ENCODE measurements at places on chromosomes 3 and 15. TPM values are rescaled to one million over a fixed set of nuclear protein-coding genes. Genes with fewer than 3 reads are reported as not detected.

DNA sequence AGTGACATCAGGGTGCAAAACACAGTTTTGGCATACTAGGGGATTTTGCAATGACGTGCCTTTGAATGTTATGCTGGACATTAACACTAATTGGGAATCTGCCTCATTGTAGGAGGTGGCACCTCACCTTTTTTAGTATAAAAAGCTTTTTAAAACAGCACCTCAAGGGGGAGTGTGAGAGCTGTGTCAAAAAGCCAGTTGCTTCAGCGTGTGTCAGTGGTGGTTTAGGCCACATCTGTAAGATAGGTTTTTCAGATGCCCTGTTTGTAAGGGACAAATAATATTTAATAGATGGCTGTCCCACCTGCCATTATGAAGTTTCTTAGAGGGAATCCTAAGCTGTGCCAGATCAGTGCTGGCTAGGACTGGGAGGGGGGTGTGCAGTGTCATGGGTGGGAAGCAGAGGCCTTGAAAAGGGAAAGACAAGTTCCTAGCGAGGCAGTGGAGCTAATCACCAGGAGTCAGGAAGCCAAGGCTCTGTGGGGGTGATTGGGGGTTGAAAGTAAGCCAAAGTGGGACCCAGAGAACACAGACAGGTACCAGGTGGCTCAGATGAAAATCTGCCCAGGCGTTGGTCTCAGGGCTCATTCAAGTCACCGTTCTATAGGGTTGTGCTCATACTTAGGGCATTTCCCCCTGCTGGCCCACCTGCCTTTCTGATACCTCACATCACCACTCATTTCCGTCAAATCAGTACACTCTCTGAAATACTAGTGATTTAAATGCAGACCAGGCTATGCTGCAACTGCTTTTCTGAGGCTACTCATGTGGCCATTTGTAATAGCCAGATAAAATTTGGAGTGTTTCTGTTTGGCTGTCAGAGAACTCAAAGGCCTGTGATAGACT, 120.5 kb downstream of the BBX start:
- no peaks in the 10 kb centered on the region for H3K27me3 ChIP-seq
- H3K4me1 ChIP-seq = no peaks in the 10 kb centered on the region
- no peak for DNase-seq
- no peak overlapping the region for H3K27ac ChIP-seq
- no peak overlapping the region for H3K4me3 ChIP-seq
- no peaks in the 10 kb centered on the region for H3K36me3 ChIP-seq

DNA sequence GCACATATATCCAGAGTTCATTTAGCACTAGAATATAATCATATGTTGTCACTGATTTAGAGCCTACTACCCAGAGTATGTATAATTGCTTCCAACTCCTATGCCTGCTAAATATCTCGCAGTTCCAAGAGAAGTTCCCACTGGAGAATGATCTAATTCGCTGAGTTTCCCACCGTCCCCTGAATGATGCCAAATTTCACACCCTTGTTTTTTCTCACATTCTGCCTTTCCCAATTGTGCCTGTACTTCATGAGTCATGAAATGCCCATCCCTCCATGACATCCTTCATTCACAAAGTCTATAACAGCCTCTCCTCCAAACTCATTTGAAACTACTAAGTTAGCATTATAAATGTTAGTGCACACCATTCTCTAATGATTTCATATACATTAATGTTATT, 177.2 kb downstream of the CBLB start:
- no peak overlapping the region for H3K27ac ChIP-seq
- no peaks in the 10 kb centered on the region for H3K4me1 ChIP-seq
- no peak overlapping the region for H3K4me3 ChIP-seq
- no peaks in the 10 kb centered on the region for H3K36me3 ChIP-seq

DNA sequence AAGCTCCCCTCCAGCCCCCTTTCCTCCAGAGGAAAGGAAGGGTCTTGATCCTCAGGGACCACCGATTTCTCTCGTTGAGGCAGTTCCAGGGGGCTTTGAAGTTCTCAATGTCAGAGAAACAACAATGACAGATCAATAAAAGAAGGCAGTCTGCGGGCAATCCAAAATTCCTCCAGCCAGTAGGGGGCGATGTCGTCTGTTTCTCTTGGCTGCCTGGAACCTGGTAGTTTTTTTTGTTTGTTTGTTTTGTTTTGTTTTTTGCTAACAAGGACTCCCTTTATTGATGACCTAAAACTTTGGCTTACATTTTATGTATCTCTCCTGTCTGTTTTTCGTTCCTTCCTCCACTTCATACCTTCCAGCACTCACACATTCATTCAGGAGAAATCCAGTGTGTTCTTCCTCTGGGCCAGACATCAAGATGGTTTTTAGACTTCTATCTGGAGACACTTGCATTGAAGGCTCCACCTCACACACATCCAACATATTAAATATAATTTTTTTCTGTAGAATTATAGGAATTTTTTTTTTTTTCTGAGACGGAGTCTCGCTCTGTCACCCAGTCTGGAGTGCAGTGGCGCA, 276.6 kb downstream of the RPLP1 start:
- H3K4me1 ChIP-seq = no peaks in the 10 kb centered on the region
- peak; percentile 42 for DNase-seq
- no peaks in the 10 kb centered on the region for H3K27me3 ChIP-seq
- no peak overlapping the region for H3K27ac ChIP-seq
- H3K4me3 ChIP-seq = no peak overlapping the region

- H3K4me3 ChIP-seq = no peak overlapping the region
- no peaks in the 10 kb centered on the region for H3K36me3 ChIP-seq
- DNase-seq = no peak
- H3K27ac ChIP-seq = no peak overlapping the region
- H3K27me3 ChIP-seq = no peaks in the 10 kb centered on the region
These were observed 16.3 kb upstream of the NEK10 start for GRCh38 chr3:27385504-27385903.

DNA sequence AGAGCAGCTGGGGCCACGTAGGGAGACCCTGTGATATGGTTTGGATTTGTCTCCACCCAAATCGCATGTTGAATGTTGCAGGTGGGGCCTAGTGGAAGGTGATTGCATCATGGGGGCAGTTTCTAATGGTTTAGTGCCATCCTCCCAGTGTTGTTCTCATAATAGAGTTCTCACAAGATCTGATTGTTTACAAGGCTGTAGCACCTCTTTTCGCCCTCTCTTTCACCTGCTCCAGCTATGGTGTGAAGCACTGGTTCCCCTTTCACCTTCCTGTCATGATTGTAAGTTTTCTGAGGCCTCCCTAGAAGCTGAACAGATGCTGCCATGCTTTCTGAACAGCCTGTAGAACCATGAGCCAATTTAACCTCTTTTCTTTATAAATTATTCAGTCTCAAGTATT, 198.9 kb upstream of the CBLB start:
- no peaks in the 10 kb centered on the region for H3K4me1 ChIP-seq
- no peak overlapping the region for H3K27ac ChIP-seq
- no peak overlapping the region for H3K4me3 ChIP-seq
- no peaks in the 10 kb centered on the region for H3K36me3 ChIP-seq
- DNase-seq = no peak

DNA sequence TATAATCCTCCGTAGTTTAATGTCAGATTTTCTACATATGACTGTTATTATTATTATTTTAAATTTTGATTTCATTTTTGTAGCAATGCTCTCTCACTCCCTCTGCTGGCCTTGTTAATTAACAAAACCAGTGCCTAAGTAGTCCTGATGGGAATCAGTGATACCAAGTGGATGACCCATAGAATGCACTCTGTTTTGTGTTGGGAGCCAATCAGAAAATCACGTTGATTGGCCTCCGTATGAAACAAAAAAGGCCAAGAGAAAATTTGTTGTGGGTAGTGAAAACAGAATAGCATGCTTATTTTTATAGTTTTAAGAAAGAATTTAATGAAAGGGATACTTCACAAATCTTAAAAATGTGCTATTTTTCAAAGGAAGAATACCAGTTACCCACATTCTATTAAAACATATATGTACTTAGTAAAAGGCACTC, 34.4 kb upstream of the MEIS2 start:
- H3K27me3 ChIP-seq = peaks cover 3% of the 10 kb centered on the region
- H3K4me3 ChIP-seq = no peak overlapping the region
- H3K36me3 ChIP-seq = no peaks in the 10 kb centered on the region
- no peaks in the 10 kb centered on the region for H3K4me1 ChIP-seq

DNA sequence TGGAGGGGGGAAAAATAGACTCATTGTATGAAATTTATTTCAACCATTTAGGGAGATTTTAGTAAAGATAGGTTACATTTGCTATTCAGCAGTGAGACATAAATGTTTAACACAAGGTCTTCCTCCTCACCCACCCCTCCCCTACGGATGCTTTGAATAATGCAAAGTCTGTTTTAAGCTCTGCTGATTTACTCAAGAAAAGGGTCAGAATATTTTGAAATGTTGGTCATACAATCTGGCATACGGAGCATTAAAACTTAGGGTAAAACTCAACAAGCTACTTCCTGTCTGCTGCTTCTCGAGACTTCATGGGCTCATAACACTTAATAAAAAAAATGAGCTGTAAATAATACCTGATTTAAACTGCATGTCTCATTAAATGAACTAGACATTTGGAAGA, 156.3 kb downstream of the WNT5A start:
- H3K4me3 ChIP-seq = no peak overlapping the region
- H3K27ac ChIP-seq = no peak overlapping the region
- no peak for DNase-seq
- H3K36me3 ChIP-seq = no peaks in the 10 kb centered on the region
- H3K4me1 ChIP-seq = no peaks in the 10 kb centered on the region

DNA sequence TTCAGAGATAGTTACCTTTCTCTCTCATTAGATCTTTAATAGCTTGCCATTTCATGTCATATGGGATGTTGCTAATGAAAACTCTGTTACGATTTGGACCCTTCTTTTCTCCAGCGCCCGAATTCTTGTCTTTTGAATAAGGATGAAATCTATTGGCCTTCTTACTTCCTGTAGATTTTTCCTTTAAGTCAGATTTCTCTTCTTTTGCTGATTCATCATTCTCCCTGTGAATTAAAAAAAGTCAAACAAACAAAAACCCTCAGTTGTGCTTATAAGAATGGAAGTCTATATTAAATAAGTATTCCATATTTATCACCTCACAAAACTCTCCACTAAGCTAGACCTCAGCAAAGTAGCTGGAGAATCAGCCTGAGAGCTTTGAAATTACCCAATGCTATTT, 9.5 kb downstream of the MYEF2 start:
- H3K4me3 ChIP-seq = no peak overlapping the region
- H3K4me1 ChIP-seq = no peaks in the 10 kb centered on the region
- DNase-seq = no peak
- H3K27me3 ChIP-seq = no peaks in the 10 kb centered on the region

- H3K4me1 ChIP-seq = peaks cover 6% of the 10 kb centered on the region
- no peaks in the 10 kb centered on the region for H3K36me3 ChIP-seq
- no peak for DNase-seq
- no peak overlapping the region for H3K4me3 ChIP-seq
- H3K27me3 ChIP-seq = no peaks in the 10 kb centered on the region
These were observed 3.0 kb upstream of the VIPR1 start for GRCh38 chr3:42499478-42499871.

DNA sequence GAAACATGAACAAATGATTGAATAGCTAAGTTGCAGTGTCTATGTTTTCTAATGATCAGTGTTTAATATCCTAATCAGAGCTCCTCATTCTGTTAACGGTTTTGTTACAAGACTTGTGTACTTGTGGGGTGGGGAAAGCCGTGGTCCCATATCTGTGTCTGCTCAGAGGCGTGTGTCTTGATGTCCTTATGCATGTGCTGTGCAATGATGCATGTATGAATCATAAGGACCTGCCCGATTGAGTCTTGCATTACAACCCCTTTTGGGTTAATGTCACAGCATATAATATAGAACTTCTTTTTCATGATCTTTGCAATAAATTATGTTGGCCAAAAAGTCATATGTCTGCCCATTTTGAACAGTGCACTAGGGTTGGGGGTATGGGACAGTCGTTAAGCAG, 233.4 kb downstream of the ITPR1 start:
- no peak for DNase-seq
- H3K4me3 ChIP-seq = no peak overlapping the region
- no peak overlapping the region for H3K27ac ChIP-seq
- H3K36me3 ChIP-seq = no peaks in the 10 kb centered on the region

GRCh38 chr15:66752078-66752477, 50.0 kb downstream of the SMAD6 start:
- peaks cover 17% of the 10 kb centered on the region for H3K4me1 ChIP-seq
- peak overlapping the region; percentile 53 for H3K27ac ChIP-seq
- no peaks in the 10 kb centered on the region for H3K27me3 ChIP-seq
- no peak overlapping the region for H3K4me3 ChIP-seq

- no peaks in the 10 kb centered on the region for H3K4me1 ChIP-seq
- H3K27me3 ChIP-seq = no peaks in the 10 kb centered on the region
These were observed 357.6 kb downstream of the GABRG3 start for GRCh38 chr15:27328608-27329007.

DNA sequence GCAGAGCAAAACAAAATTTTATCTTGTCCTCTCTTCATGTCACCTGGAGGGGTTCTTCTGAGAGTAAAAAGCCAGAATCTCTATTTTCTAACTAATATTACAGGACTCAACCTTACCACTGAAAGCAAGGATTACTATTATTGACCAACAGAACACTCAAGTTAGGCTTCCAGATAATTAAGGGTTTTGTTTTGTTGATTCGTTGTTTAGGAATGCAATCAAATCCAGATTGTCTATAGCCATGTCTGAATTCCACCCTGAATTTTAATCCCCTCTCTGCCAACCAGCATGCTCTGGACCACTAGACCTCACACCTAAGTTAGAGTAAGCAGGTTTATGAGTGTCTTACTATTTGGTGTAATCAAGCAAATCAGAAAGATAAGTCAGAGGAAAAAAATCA, 90.7 kb downstream of the PEAK1 start:
- H3K4me1 ChIP-seq = no peaks in the 10 kb centered on the region
- no peaks in the 10 kb centered on the region for H3K27me3 ChIP-seq
- H3K36me3 ChIP-seq = no peaks in the 10 kb centered on the region
- no peak for DNase-seq
- H3K27ac ChIP-seq = no peak overlapping the region

DNA sequence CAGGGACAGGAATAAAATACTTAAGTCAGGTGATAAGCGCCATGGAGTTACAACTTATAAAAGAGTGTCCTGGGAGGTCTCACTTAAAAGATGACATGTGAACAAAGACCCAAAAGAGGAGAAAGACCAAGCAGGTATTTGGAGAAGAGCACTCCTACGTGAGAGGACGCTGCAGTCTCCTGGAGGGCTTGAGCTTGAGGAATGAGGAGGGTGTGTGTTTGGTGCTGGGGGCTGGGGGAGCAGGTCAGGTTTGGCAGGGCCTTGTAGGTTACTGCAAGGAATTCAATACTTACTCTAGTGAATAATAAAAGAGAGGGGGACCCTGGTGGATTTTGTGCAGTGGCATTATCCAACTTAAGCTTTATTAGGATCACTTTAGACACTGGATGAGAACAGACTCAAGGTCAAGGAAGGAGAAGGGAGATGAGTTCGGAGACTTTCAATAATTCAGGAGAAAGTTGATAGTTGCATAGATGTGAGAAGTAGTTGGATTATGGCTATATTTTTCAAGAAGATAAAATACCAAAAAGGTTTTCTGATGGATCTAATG, 32.4 kb downstream of the TNIK start:
- H3K27ac ChIP-seq = no peak overlapping the region
- H3K4me1 ChIP-seq = no peaks in the 10 kb centered on the region
- no peak overlapping the region for H3K4me3 ChIP-seq
- no peaks in the 10 kb centered on the region for H3K36me3 ChIP-seq
- DNase-seq = no peak

The GALNT15 gene
- total RNA-seq = 0.78 TPM

The GUCA1C gene
- 19.8 TPM for total RNA-seq

The THSD4 gene
- 16.9 TPM for total RNA-seq

The SCN5A gene
- 0.39 TPM for total RNA-seq

The CFAP92 gene
- 0.37 TPM for total RNA-seq

The ZNF660 gene
- 1.9 TPM for total RNA-seq

The ISL2 gene
- total RNA-seq = not detected

The CTXN2 gene
- total RNA-seq = 0.06 TPM

The IGDCC3 gene
- not detected for total RNA-seq

The PLSCR5 gene
- total RNA-seq = not detected
